ENCODE measurements at places on chromosomes 4 and X.

GRCh38 chr4:79563219-79563618, 155.2 kb upstream of the GK2 start:
- DNase-seq: no peak

DNA sequence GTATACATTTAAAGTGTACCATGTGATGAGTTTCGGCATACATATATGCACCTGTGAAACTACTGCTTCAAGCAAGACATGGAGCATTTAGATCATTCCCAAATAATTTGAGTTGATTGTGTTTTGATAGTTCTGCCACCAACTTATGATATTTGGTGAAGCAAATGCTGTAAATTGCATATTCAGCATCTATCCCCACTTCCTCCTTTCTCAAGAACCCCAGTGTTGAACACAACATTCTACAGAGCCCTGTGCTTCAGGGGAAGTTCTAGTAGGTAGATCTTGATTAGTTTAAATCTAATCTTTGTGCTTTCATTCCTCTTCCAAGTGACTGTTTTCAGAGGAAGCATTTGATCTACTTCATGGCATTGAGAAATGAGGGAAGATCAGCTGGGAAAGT, 5.4 kb upstream of the SHROOM3 start:
- no peak for DNase-seq

DNA sequence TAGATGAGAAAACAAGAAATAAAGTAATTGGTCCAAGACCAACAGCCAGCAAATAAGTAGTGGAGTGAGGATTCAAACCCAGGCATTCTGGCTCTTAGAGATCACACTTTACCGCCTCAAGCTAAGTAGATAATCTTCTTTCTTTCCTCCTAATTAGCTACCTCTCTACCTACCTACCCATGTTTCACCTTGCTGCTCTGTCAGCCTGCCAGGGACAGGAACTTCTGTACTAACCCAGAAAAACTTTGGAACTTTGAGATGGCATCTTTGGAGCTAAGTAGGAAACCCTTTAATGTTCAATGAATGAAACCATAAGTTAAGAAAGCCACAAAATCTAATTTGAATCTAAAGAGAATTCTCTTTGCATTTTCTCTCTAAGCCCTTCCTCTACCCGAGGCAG, 145.2 kb downstream of the CHRNA9 start:
- no peak for DNase-seq

DNA sequence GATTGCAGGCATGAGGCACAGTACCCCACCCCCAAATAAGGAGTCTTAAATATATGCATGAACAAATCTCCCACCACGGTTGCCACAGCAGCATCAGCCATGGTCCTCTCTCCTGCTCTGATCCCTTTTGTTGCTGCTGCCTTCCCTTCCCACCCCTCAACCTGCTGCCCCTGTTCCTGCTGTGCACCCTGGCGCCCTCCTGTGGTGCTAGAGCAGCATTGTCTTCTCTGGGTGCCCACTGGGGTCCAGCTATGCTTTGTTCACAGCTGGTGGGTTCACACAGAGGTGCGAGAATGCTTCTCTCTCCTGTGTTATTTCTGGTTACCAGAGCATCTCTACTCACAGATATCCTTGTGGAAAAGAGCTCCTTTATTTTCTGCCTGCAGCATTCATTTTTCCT, 116.2 kb downstream of the GATB start:
- DNase-seq: peak; percentile 12

DNA sequence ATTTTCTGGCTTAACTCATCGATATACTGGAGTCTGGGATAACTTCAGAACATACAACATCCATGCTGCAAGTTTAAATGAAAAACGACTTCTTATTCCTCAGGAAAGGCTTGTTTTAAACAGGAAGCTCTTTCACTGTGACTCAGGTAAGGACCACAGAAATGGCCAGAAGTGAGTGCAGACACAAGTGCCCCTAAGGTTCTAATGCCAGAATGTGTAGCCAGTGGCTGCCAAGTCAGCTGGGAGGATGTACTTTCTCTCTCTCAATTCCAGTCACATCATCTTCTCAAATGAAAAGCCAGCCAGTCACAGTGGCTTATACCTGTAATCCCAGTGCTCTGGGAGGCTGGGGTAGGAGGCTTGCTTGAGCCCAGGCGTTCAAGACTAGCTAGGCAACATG, 144.6 kb downstream of the SH3KBP1 start:
- DNase-seq: peak; percentile 38

- DNase-seq: no peak
These were observed 75.5 kb downstream of the NSUN7 start for GRCh38 chr4:40825014-40825838.

GRCh38 chrX:81957900-81958545, 756.1 kb downstream of the SH3BGRL start:
- DNase-seq: peak; percentile 38

- no peak for DNase-seq
These were observed 60.1 kb upstream of the ACSL4 start for GRCh38 chrX:109793191-109793590.

GRCh38 chr4:130395871-130396270, 1299.9 kb downstream of the C4orf33 start:
- DNase-seq: no peak

DNA sequence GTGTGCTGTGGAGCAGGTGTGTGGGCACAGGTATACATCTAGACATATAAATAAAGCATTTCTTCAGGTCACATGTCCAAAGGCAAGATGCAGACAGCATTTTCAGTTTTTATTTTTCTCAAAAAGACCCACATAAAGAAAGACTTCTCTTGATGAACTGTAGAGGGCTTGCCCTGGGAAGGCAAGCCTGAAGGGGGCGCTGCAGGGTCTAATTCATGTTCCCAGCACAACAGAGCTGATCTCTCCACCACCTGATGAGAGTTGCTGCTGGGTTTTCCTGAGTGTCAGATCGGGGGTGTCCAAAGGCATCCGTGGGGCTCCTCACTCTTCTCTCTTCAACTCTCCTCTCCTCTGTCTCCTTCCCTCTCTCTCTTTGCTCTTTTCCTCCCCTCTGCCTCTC, 26.6 kb downstream of the ADRA2C start:
- DNase-seq: no peak

GRCh38 chr4:73810191-73810590, 26.3 kb upstream of the CXCL6 start:
- no peak for DNase-seq

GRCh38 chr4:155179216-155179615, 29.2 kb upstream of the NPY2R start:
- no peak for DNase-seq

- no peak for DNase-seq
These were observed 224.0 kb downstream of the ARAP2 start for GRCh38 chr4:36020351-36020750.

DNA sequence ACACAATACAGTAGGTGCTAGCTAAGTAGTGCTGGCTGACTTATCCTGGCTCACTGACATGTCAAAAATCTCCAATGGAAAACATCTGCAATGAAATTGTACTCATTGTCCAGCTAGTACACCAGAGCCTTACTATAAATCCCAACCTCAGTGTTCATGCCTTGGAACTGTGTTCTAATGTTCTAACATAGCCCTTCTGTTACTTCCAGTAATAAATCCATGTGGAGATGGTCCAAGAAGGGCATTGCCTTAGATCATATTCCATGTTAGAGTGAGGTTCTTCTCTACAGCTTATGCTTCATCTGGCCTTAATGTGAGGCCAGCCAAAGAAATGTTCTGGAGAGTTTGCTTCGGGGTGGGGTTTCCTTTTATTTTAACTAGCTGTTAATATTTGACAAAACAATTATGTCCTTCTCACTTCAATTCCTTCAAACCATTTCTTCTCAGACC, 25.1 kb downstream of the ENOX2 start:
- DNase-seq: no peak

DNA sequence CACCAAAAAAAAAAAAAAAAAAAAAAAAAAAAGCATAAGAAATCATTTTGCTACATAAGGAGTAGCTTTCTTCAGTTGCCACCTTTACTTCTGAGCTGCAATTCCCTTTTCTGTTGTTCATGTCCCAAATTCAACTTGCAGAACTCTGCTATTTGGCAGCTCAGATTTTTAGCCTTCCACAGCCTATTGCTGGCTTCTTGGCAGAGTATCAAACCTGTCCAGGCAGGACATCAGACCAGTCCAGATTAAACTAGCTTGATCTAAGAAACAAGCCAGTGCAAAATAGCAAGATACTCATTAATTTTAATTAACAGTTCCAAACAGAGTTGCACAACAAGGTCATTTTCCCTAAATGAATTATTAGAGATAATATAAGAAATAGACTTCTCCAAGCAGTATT, 123.6 kb upstream of the NR3C2 start:
- no peak for DNase-seq

- DNase-seq: no peak
These were observed 46.5 kb downstream of the JAKMIP1 start for GRCh38 chr4:6153874-6154273.

DNA sequence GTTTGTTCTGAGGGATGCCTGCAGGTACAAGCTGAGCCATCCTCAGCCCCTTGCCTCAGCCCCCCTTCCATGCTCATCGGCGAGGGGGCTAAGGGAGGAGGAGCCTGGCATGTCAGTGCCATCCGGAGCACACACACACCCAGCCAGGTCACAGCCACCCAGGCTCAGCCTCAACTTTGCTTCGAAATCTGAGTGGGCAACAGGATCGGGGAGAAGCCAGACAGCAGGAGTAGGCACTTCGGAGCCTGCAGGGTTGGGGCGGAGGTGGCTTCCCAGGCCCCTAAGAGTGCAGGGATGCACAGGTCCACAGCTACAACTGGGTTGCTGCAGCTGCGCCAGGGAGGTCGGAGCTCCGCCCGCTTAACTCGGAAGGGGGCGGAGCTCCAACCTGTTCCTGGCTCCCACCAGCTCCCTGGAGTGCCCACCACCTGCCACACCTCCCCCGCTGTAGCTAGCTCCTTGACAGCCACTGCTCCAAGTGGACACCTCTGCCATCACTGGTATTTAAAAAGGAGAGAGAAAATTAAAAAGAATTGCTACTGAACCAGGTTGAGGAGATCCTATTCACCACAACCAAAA, 192.9 kb upstream of the GALNT7 start:
- DNase-seq: no peak

DNA sequence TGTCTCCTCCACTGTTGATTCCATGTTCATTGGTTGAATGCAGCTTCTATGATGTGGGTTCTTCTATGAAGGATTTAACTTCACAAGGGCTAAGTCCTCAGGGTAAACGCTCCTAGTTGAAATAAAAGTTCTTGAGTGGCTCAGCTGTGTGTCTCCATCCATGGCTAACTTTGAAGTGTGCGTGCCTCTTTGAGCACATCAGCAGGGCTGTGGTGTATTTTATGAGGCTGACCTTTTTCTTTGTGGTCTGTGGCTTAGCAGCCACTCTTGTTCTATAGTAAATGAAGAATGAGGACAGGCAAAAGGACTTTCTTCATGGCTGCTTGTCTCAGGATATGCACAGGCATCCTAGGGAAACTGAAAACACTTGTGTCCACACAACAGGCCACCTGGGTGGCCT, 88.5 kb downstream of the KIT start:
- no peak for DNase-seq

- DNase-seq: no peak
These were observed 29.1 kb downstream of the TBL1X start for GRCh38 chrX:9493936-9494335.
